WTC11 (cell line): ENCODE measurements at places on chromosomes 7 and 10. TPM values are rescaled to one million over a fixed set of nuclear protein-coding genes. Genes with fewer than 3 reads are reported as not detected.

GRCh38 chr7:118129041-118129795, 54.7 kb upstream of the LSM8 start:
- H3K4me3 ChIP-seq = no peak overlapping the region
- no peak overlapping the region for H3K27ac ChIP-seq
- no peak for DNase-seq
- H3K36me3 ChIP-seq = peaks cover 18% of the 10 kb centered on the region
- no peaks in the 10 kb centered on the region for H3K27me3 ChIP-seq
- H3K4me1 ChIP-seq = no peaks in the 10 kb centered on the region

DNA sequence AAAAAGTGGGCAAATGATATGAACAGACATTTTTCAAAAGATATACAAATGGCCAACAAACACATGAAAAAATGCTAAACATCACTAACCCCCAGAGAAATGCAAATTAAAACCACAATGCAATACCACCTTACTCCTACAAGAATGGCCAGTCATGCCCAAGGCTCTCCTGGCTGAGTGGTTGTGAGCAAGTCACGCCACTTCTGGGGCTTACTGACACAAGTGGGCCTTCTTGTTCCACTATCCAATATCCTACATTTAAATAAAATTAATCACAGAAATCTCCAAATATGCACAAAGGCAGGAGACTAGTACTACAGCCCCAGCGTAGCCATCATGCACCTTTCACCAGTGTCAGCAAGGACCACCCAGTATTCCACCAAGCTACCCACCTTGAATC, 181.9 kb downstream of the TNS3 start:
- peaks cover 14% of the 10 kb centered on the region for H3K4me1 ChIP-seq
- no peak for DNase-seq
- H3K27me3 ChIP-seq = no peaks in the 10 kb centered on the region

GRCh38 chr10:124604214-124605000, 139.8 kb downstream of the FAM53B start:
- no peak for DNase-seq
- H3K4me1 ChIP-seq = no peaks in the 10 kb centered on the region
- no peak overlapping the region for H3K4me3 ChIP-seq
- no peaks in the 10 kb centered on the region for H3K27me3 ChIP-seq
- H3K27ac ChIP-seq = no peak overlapping the region

SMO gene
- total RNA-seq = 56.9 to 61.4 TPM (median 60.3 TPM) in 3 replicates

- no peaks in the 10 kb centered on the region for H3K27me3 ChIP-seq
- DNase-seq = no peak
- H3K27ac ChIP-seq = no peak overlapping the region
- no peak overlapping the region for H3K4me3 ChIP-seq
- H3K36me3 ChIP-seq = no peaks in the 10 kb centered on the region
- H3K4me1 ChIP-seq = peaks cover 27% of the 10 kb centered on the region
Measured at GRCh38 chr10:547591-548081, 141.8 kb downstream of the DIP2C start.

- H3K27ac ChIP-seq = no peak overlapping the region; the same call in 1 of the 2 replicates
- H3K27me3 ChIP-seq = no peaks in the 10 kb centered on the region
- no peaks in the 10 kb centered on the region for H3K36me3 ChIP-seq
- no peak overlapping the region for H3K4me3 ChIP-seq
Measured at GRCh38 chr7:47326808-47327207, 255.1 kb downstream of the TNS3 start.

DNA sequence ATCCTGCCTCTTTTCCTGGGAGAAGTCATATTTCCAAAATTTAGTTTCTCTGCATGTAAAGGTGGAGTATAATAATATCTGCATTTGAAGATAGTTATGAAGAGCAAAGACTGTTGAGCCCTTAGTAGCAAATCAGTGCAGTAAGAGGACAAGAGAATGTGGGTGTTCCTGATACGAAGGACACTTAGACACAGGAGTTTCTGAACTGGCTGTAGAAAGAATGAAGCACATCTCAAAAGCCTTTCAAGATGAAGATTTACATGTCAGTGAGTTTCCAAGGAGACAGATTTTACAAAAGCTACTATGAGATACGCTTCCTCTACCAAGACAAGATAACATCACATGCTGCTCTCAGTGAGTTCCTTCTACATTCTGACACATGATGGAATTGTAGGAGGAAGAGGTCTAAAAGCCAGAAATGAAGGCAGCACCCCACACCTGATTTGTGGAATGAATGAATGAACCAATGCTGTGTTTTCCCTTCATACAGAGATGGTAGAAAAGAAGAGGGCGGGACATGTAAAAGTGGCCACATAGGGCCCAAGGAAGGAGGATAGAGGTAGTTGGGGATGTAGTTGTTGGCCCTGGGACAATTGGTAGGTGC, 173.6 kb upstream of the PDE1C start:
- H3K4me1 ChIP-seq = no peaks in the 10 kb centered on the region
- peaks cover 3% of the 10 kb centered on the region; the same call in 1 of the 2 replicates for H3K27me3 ChIP-seq
- H3K36me3 ChIP-seq = no peaks in the 10 kb centered on the region
- DNase-seq = no peak
- no peak overlapping the region for H3K27ac ChIP-seq
- no peak overlapping the region for H3K4me3 ChIP-seq
